ENCODE measurements at places on chromosomes 16 and 17.

DNA sequence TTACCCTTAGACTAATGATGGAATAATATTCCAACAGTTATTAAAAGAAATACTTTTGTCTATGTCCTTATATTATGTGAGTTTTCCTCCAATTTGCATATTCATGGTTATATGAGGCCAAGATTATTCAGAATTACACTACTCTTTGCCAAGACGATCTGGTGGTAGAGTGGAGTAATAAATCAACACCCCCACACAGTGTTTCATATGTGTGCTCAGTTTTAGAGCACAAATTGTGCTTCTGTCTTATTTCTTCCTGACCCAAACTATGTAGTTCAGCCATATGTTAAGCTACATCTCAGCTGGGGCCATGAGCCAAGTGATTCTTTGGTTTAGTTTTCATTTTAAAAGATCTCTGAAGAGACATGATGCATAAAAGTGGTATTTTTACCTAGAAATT lies 26.9 kb upstream of the PPM1E start:
- DNase-seq = no peak

DNA sequence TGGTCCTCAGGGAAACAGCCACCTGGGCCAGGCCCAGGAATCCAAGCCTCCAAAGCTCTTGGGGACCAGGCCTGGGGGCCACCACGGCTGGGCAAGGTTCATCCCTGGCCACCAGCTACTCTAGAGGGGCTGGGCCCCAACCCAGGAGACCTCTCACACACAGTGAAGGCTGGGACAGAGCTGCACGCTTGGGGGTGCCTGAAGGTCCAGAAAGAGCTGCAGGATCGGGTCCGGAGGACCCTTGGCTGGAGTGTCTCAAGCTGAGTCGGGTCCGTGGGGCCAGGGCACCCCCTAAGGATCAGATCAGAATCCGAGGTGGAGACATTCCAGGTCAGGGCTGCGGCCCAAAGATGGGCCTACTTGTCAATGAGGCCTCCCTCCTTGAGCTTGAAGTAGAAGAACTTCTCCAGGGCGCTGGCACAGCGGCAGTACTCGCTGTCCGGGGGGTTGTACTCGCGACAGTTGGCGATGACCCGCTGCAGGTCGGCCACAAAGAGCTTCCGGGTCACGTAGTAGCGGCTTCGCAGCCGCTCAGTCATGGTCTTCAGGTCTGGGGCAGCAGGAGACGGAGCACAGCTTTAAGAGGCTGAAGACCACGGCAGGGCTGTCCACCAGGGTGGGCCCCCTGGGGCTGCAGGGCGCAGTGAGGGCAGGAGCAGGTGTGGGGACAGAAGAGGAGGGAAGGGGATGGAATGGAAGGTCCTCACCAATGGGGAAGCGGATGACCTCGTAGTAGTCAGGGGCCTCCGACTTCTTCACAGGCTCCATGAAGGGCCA lies 967 bp upstream of the DHX58 start:
- DNase-seq = no peak

- no peak for DNase-seq
Observed at GRCh38 chr17:74332017-74332650, 6.1 kb downstream of the KIF19 start.

DNA sequence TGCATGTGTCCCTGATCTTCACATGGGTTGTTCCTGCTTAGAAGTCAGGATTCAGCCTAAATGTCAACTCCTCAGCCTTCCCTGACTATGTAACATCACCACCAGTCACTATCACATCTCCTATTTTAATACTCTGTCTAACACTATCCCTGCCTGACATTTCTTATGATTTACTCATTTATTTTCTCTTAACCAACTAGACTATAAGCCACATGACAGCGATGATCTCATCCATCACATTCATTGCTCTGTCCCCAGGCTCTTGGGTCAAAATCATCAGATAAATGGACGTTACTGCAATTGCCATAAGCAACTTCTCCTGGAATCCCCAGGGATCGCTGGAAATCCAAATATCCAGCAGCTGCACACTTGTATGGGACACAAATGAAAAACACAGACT lies 15.7 kb downstream of the CDRT4 start:
- DNase-seq = no peak
